ENCODE measurements at places on chromosomes 5 and 9.

DNA sequence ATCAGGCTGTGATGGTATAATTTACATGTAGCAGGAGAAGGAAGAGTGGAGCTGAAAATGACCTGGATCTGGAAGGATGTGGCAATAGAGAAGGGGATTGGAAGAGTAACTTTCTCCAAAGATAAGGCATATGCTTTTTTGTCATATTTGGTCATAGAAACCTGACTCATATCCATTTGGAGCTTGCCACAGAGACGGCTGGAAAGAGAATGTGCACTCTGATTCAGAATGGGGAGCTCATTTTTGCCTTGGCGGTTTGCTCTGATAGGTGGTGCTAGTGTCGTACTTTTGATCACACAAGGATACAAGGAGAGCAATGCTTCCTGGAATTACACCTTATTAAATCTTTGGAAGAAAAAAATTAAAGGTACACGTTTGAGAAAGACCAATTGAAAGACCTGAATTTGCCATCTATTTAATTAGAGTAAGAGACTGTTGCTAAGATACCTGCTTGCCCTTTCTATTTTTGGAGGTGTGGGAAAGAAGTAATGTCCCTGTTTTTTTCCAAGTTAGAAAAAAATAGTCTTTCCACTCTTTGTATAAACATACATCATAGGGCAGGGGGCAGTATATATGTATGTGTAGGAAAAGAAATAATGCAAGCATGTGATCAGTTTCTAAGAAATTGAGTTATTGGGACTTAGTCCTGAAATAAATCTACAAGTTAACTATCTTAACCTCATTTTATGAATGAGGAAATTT is 5.4 kb downstream of the LSM11 start:
- no peak for DNase-seq

- DNase-seq, result no peak
Observed at GRCh38 chr9:136858452-136858843, 6.3 kb downstream of the MAMDC4 start.

- DNase-seq, result no peak
Observed at GRCh38 chr9:107486674-107487520, 2.7 kb downstream of the KLF4 start.

DNA sequence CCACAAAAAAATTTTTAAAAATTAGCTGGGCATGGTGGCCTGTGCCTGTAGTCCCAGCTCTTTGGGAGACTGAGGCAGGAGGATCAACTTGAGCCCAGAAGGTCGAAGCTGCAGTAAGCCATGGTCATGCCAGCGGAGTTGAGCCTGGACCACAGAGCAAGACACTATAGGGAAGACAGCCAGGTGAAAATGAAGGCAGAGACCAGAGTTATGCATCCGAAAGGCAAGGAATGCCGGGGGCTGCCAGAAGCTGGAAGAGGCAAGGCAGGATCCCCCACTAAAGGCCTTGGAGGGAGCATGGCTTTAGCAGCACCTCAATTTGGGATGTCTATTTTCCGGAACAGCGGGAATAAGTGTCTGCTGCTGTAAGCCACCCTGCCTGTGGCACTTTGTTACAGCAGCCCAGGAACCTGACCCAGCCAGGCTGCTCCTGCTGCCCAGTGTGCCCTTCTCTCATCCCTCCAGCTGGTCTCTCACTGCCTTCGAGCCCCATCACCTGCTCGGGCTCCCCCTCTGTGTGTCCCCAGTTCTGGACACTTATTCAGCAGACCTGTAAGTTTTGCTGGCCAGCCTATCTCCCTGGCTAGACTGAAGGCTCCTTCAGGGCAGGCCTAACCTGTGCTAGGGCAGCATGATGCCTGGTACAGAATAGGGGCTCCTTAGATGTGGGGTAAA is 16.8 kb upstream of the JADE2 start:
- DNase-seq, result no peak

GRCh38 chr5:137119321-137119720 is 379.8 kb downstream of the SPOCK1 start:
- no peak for DNase-seq

GRCh38 chr5:36027711-36028110 is 36.5 kb upstream of the UGT3A1 start:
- DNase-seq, result no peak

DNA sequence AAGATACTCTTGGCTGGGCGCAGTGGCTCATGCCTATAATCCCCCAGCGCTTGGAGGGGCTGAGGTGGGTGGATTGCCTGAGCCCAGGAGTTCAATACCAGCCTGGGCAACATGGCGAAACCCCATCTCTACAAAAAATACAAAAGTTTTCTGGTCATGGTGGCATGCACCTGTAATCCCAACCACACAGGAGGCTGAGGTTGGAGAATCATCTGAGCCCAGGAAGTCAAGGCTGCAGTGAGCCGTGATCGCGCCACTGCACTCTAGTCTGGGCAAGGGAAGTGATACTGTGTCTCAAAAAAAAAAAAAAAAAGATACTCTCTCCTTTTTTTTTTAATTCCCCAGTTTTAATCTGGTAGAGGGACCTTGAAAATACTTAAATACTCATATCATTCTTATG is 15.0 kb downstream of the ANKRD33B start:
- DNase-seq, result no peak

DNA sequence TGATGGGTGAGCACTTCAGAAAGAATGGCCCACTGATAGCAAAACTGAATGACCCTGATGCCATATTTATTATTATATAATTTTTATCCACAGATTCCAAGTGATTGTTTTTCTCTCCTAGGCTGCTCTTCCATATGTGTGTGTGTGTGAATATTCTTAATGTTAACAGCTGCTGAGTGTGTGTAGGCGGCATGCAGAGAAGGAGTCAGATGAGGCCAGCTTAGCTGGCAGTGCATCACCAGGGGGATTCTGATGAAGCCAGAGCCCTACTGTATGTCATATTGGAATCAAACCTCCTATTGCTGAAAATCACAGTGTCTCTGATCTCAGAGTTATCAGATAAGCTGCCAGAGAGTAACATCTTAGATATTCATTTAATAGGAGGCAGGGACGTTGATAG is 177.1 kb downstream of the DMAC1 start:
- no peak for DNase-seq

- no peak for DNase-seq
Observed at GRCh38 chr5:134575316-134575715, 49.8 kb downstream of the JADE2 start.

- DNase-seq, result no peak
Observed at GRCh38 chr5:58940446-58940845, 357.6 kb downstream of the RAB3C start.

DNA sequence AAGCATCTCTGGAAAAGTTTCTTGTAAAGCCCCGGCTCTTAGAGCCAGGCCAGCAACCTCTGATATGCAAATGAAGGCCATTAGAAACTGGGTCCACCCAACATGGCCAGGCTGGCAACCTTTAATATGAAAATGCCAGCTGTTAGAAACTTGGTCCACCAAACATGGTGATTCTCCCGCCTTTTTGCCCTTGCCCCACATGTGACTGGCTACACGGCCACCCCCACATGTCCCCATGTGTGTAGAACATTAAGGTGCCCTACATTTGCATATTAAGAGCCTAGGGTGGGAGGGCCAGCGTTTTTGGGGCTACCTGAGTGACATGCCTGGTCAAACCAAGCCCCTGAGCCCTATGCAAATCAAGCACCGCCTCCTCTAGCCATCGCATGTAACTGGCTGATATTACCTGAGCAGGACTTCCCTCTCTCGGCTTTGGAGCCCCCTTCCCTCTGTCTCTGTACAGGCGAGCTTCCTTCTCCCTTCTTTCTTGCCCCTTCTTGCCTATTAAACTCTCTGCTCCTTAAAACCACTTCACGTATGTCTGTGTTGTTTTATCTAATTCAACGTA is 39.0 kb downstream of the S100Z start:
- no peak for DNase-seq

DNA sequence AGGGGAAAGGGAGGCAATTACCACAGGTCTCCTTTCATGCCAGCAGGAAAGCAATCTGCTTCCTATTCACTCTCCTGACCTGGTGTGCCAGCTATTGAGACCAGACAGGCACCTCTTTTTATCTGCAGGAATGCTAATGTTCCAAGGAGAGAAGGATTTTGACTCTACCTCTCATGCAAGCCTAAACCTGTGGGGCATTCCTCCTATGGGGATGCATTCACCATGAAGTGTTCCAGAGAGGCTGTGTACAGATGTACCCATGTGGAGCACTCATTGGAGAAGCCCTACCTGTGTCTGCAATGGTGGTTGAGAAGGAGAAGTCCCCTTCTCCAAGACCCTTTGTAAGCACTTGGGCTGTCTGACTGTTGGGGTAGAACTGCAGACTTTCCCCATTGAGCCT is 45.4 kb upstream of the EDIL3 start:
- no peak for DNase-seq

GRCh38 chr9:68653141-68653595 is 51.9 kb upstream of the PIP5K1B start:
- DNase-seq, result no peak

DNA sequence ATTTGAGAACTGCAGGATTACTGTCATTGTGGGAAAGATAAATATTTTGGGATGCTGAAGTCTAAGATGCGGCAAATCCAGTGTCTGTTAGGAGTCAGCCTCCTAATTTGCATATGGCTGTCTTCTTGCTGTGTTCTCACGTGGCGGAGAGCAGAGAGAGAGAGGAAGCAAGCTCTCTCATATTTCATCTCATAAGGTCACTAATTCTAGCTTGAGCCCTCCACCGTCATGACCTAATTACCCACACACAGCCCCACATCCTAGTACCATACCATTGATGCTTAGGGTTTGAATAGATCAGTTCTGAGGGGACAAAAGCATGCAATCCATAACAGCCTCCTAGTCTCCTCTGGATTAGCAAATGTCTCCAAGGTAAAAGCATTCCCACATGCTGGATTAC is 124.5 kb downstream of the CDH12 start:
- no peak for DNase-seq

DNA sequence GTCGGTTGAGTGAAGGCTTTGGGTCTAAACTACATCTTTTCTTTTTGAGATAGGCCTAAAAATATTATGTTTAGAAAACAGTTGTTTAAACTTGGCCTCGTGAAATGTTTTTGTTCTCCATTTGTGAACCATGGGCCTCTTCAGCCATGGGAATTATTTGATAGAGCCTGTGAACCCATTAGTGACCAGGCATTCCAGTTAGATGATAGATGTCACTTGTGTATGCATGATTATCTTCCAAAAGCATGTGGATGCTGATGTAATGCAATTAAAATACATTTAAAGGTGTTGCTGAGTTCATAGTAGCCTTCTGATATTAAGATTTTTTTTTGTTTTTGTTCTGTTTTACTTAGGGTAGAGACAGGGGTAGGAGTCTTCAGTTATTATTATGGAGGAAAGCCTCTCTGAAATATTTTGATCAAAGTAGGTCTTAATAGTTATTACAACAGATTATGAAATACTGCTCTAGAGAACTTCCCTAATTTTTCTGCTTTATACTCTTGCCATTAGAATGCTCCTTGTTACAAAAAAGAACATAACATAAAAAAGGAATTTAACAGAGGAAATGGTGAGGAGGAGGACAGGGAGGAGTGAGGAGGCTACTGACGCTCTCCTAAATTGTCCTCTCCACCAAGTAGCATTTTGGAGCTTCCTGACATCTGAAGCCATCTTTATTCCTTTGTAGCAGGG is 32.9 kb downstream of the CPEB4 start:
- no peak for DNase-seq

GRCh38 chr5:77210964-77211690 is 647 bp downstream of the PDE8B start:
- no peak for DNase-seq

DNA sequence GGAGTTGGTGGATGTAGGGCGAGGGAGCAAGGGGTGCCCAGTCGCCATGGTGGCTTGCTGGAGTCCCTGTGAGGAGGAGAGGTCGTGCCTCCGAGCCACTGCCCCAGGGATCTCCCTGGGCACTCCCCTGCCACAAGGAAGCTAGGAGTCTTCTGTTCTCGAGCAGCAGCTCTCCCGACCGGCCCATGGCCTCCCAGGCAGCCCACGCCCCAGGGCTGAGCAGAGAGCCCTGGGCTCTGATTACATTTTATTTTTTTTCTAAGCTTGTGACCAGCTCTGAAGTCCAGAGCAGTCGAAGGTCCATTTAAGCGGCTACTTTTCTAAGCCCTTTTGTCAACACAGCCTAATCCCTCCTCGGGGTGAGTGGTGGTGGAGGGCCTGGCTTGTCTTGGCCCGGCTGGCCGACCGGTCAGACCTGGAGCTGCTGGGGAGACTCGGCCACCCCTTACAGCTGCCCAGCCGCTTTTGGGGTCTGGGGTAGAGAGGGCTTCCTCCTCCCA is 2.1 kb downstream of the RXRA start:
- DNase-seq, result no peak

DNA sequence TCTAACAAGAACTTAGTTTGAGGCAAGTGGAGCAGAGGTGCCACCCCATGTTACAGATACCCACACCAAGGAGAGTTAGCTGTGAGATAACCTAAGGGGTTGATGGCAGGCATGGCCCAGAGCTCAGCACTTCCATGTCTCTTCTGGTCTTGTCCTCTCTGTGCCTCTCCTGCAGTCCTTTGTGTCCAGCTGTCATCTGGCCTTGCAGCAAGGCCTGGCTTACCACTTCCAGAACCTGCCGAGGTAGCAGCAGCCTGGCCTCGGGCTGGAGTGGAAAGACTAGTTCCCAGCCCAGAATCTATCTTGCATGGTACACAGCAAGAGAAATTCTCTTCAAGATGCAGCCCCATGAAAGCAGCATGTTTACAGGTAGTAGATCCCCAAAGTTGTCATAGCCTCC is 41.5 kb downstream of the PIP5K1B start:
- no peak for DNase-seq

DNA sequence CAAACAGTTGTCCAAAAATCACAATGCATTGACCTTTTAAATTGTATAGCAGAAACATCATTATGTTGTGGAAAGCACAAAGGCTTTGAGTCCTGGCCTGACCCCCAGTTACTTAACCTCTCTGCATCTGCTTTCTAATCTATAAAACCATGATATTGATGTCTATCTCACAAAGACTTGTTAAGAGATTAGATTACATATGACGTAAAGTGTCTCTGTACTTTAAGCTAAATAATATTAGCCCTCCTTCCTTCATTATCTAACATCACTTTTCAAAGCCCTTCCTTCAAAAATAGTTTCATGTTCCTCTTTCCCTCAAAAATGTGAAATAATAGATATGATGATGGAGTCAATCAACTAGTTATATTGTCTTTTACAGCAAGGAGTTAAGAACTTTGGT is 3.4 kb downstream of the ADAMTS6 start:
- DNase-seq, result no peak

- DNase-seq, result no peak
Observed at GRCh38 chr9:128214571-128215490, 11.7 kb downstream of the DNM1 start.
